AML-193 (cell line): ENCODE measurements at places on chromosomes 13 and 19.

- DNase-seq, result no peak
Measured at GRCh38 chr19:17772172-17772571, 20.9 kb downstream of the FCHO1 start.

- no peak for DNase-seq
Measured at GRCh38 chr19:41172297-41173164, 20.5 kb upstream of the CYP2S1 start.

GRCh38 chr19:52786078-52786463 is 520 bp downstream of the ZNF600 start:
- no peak for DNase-seq

DNA sequence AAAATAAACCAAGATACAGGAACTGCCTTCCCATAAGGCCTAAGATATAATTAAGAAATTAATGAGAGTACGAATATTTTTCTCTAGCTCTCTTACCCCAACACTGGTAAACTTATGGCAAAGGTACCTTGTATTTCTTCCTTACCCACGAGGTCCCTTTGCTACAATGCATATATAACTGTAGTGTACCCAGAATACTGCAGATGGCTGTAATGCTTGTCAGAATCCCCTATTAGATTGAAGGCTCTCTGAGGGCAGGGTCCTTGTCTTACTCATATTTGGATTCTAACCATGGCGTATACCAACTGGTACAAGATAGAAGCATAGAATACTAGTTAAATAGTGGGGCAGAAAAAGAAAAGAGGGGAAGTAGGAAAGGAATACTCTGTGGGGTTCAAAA is 15.1 kb downstream of the SLC25A30 start:
- no peak for DNase-seq

- no peak for DNase-seq
Measured at GRCh38 chr19:56988299-56988698, 131.5 kb upstream of the USP29 start.

- DNase-seq, result no peak
Measured at GRCh38 chr19:6216996-6217751, 62.6 kb downstream of the MLLT1 start.

GRCh38 chr13:29593605-29594297 is 1.7 kb downstream of the SLC7A1 start:
- no peak for DNase-seq

DNA sequence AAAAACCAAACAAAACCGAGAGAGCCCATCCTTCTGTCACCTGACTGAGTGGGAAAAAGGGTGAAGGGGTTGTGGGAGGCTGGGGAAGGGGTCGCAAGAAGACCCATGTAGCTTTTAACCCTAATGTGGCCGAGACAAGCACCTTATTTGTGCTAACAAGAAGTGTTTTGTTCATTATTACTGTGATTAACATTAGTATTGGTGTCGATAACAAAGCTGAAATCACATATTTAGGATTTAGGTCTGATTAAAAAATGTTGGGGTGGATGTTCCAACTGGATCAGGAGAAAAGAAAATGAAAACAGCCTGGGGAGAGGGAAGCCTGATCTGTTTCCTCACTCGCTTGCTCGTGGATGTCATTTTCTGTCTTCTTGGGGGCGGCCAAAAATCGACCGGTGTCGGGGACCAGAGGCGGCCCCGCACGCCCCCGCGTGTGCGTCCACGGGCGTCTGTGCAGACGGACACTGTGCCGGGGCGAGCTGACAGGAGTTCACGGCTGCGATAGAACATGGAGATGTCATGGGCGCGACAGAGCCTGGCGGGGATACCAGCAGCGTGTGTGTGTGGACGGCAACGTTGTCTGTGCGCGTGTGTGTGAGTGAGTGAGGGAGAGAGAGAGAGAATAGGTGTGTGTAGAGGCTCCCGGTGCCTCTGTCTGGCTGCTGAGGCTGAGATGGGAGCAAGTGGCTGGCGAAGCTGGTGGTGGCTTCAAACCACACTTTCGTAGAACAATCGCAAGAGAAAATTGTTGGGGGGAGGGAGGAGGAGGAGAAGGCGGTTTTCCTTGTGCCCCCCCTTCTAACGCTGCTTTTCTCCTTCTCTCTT is 29.1 kb downstream of the NFIX start:
- no peak for DNase-seq

DNA sequence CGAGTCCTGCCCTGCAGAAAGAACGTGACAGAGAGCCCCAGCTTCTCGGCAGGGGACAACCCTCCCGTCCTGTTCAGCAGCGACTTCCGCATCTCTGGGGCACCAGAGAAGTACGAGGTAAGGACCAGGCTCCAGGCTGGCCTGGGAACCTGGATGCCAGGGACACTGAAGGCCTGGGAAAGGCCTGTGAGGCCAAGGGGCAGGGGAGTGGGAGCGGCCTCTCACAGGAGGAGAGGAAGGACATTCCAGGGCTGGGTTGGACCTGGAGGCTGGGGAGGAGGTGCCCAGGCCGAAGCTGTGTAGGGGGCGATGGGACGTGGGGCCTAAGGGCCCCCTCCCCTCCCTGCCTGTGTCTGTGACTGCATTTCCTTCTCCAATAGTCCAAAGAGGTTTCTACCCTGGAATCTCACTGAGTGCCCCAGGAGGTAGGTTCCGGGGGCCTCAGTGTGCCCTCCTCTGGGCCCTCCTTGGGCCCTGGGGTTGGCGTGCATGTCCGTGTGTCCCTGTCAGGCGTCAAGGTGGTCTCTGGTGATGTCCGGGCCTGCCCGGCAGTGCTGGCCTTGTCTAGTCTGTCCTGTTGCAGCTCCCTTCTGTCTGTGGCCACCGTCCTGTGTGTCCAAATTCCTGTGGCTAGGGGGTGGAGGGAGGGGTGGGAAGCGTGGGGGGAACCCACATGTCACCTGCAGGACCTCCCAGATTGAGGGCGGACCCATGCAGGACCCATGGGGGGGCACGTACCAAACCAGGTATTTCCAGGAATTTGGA is 16.9 kb upstream of the CD22 start:
- no peak for DNase-seq

DNA sequence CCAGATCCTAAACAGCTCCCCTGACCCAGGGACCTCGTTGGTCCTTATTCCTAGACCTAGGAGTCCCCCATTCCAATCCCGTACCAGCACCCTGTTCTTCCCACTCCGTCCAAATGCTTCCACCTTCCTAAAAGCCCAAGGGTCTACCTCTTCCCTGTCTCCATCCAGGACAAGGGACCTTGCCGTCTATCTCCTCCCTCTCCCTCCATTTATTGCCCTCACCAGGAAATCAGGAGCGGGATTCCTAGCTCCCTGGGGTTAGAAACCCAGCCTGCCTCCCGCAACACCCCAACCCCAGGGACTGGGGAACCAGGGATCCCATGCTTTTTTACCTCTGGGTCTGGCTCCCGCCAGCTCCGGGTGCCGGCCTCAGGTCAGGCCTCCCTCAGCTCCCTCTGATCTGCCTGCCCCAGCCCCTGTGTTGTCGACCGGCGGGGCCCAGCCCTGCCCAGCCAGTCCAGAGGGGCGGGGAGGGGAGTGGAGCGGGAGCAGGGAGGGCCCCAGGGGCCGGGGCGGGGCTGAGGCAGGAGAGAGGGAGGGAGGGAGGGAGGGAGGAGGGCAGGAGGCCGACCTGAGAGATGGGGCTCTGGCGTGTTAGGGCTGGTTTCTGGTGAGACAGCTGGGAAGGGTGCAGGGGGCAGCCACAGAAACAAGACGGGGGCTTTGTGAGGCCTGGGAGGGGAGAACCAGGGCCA is at the start of gene B3GNT8:
B3GNT8 (minus strand) TSS at position 423 of the 695 bp plus-strand sequence. CDS start 596 bp downstream, outside the sequence.
- peak; percentile 62 for DNase-seq

- no peak for DNase-seq
Measured at GRCh38 chr13:98254513-98254912, 77.4 kb upstream of the RNF113B start.

- no peak for DNase-seq
Measured at GRCh38 chr19:49084206-49085019, 838 bp upstream of the SNRNP70 start.

- DNase-seq, result no peak
Measured at GRCh38 chr13:39959497-39960144, 304.2 kb downstream of the COG6 start.

DNA sequence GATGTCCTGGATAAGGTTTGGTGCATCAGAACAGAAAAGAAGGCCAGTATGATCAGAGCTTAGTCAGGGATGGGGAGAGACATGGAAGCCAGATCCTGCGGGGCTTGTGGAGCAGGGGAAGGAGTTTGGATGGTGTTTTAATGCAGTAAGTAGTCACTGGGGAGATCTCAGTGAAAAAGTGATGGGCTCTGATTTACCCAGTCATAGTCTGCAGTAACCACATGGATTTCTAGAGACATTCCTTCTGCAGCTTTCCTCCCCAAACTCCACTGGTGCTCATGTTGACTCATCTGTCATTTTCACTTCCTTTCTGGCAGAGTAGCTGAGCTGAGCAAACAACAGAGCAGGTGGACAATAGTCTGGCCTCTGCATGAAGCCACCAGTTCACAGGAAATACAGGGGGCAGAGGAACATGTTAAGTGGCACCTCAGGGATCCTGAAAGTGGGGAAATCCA is 144.1 kb downstream of the DPF1 start:
- no peak for DNase-seq

DNA sequence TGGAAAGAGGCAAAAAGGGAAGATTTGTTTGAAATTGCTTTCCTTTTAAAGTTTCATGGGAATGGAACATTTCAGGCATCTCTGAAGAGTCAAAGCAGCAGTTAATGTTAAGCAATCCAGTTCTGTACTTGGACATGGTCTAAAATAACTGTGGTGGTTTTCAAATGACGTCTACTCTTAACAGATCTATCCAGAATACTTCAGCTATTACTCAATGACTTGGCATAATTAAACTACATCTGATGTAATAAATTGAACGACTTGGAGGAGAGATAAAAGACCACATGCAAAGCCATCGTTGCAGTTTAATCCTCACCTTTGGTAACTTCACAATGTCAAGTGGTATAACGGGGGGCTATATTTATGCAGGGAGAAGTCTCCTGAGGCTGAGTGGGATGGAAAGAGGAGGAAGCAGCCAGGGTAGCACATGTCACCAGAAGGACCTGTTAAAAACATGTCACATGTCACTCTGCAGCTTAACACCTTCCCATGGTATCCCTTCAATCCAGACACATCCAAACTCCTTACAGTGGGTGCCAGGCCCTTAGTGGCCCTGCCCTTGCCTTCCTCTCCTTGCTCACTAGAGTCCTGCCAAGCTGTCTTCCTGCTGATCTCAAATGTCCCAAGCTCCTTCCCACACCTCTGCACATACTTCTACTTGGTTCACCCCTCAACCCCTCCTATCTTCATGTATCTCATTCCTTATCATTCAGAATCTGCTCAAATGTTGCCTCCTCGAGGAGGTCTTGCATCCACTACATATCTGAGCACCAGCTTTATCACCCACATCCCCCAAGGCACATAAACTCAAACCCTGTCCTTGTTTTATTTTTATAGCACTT is 327.8 kb downstream of the SUCLA2 start:
- DNase-seq, result peak; percentile 81

GRCh38 chr19:14203177-14203576 is 2.8 kb downstream of the ADGRL1 start:
- no peak for DNase-seq

GRCh38 chr13:32663660-32664059 is 77.4 kb downstream of the PDS5B start:
- no peak for DNase-seq

- DNase-seq, result peak; percentile 4
Measured at GRCh38 chr19:47351548-47351947, 2.4 kb downstream of the DHX34 start.

- DNase-seq, result no peak
Measured at GRCh38 chr19:16289594-16289993, 35.0 kb upstream of the KLF2 start.

GRCh38 chr13:66040506-66040905 is 1189.6 kb downstream of the PCDH9 start:
- DNase-seq, result no peak

DNA sequence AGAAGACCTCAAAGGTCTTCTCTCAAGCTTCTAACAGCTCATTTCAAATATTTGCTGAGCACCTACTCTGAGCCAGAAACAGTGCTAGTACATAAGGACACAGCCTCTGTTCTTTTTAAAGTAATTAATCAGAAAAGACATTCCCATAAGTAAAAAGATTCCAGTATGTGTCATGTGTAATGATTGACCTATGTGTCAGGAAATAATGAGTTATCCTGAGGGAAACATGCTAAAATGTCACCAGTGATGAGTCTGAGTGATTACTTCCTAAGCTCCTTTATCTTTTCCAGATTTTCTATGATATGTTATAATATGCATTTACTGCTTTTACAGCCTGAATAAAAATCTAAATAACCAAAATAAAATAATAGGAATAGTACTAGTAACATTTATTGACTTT is 107.6 kb downstream of the SLC25A15 start:
- no peak for DNase-seq

DNA sequence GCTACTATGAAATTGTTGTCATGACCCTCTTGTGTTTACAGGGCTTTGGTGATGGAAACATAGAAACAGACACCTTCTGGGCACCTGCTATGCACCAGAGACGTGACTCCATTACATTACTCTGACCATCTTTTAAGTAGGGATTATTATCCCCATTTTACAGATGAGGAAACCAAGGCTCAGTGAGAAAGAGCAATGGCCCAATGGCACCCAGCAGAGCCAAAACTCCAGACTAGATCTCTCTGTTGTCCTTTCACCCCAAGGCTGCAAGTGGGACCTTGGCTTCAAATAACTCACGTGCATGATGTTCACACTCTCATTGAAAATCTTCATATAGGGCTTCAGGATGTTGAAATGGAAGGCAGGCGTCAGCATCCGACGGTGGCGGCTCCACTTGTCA is 5.9 kb downstream of the CYP4F2 start:
- DNase-seq, result no peak

- DNase-seq, result no peak
Measured at GRCh38 chr19:33048806-33049676, 15.6 kb downstream of the RHPN2 start.

DNA sequence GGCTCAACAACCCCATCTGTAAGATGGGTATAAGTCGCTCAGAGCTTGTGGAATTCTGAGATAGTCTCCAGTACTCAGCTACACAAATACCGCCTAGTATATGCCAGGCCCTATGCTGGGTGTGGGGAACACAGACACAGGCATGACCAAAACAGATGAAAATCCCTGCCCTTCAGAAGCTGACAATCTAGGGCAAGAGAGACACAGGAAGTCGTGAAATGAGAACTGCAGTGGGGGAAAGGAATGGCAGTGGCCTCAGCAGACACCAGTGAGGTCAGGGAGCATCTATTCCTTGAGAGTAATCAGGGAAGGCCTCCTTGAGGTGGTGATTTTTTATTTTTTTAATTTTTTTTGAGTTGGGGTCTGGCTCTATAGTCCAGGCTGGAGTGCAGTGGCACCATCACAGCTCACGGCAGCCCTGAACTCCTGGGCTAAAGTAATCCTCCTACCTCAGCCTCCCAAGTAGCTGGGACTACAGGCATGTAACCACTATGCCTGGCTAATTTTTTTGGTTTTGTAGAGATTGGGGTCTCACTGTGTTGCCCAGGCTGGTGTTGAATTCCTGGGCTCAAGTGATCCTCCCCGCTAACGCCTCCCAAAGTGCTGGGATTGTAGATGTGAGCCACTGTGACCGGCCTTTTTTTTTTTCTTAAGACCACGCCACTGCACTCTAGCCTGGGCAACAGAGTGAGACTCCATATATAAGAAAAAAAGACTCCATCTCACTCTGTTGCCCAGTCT is 3.2 kb downstream of the TMIGD2 start:
- DNase-seq, result no peak

GRCh38 chr13:95137096-95137495 is 164.2 kb downstream of the ABCC4 start:
- DNase-seq, result no peak

GRCh38 chr13:71935166-71935840 is 68.3 kb upstream of the DACH1 start:
- DNase-seq, result no peak
